ENCODE measurements at places on chromosomes 1 and 21.

- DNase-seq, result no peak
Measured at GRCh38 chr1:200206340-200206739, 178.8 kb downstream of the NR5A2 start.

GRCh38 chr1:167905671-167906070 lies 8.3 kb downstream of the ADCY10 start:
- no peak for DNase-seq

- DNase-seq, result no peak
Measured at GRCh38 chr1:59494145-59494833, 197.4 kb downstream of the FGGY start.

DNA sequence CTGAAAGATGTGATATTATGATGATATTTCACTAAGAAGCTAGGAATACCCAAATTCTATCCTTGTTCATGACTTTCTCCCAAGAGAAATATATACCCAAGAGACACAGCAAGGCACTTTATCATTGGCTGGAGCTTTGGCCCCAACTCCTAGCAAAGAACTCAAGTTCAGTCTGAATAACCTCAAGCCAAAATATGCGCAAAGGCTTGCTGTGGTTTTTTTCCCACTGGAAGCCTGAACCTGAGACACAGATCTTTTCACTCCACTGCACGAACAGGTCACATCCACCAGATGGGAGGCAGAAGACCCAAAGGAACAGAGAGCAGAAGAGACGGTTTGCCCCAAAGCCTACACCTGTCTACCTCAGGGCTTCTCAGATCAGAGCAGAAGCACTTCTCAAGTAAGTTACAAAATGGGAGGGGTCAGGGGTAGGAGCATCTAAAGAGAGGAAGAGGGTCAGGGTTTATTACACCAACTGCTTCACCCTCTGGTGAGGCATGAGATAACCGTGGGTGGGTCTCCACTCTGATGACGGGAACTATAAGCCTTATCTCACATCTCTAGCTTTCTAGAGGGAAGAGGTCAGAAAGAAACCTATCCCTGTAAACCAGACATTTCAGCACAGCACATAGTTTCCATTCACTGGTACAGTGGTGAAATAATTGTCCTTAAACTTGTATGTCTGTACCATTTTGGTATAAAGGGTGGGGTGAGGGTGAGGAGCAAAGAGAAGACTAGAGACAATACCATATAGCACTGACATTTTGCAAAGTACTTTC lies 17.1 kb upstream of the CDC42BPA start:
- no peak for DNase-seq

DNA sequence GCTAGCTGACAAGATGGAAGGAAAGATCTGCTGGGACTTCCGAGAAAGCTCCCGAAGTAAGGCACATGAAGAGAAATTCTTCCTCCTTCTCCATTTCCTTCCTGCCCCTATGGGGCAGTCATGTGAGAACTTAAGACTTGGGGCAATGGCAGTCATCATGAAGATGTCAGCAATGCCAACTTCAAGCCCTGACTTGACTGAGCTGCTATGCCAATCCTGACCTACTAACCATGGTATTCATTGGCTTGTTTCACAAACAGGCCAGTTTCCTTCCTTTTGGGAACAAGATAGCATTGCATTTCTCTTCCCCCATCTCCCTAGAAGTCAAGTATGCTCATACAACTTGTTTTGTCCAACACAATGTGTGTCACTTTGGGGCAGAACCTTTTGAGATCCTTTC lies 25.5 kb downstream of the GRIK1 start:
- DNase-seq, result no peak
